ENCODE measurements at places on chromosomes 4 and X. TPM values are rescaled to one million over a fixed set of nuclear protein-coding genes. Genes with fewer than 3 reads are reported as not detected.

Gene TMPRSS11B
- polyA plus RNA-seq, result not detected

Gene SPANXB1
- polyA plus RNA-seq, result not detected

Gene PGAM4
- not detected for polyA plus RNA-seq

Gene ERAS
- not detected for polyA plus RNA-seq

Gene STK32B
- 0.45 TPM for polyA plus RNA-seq

Gene REELD1
- not detected for polyA plus RNA-seq
